ENCODE measurements at places on chromosomes 7 and 10.

DNA sequence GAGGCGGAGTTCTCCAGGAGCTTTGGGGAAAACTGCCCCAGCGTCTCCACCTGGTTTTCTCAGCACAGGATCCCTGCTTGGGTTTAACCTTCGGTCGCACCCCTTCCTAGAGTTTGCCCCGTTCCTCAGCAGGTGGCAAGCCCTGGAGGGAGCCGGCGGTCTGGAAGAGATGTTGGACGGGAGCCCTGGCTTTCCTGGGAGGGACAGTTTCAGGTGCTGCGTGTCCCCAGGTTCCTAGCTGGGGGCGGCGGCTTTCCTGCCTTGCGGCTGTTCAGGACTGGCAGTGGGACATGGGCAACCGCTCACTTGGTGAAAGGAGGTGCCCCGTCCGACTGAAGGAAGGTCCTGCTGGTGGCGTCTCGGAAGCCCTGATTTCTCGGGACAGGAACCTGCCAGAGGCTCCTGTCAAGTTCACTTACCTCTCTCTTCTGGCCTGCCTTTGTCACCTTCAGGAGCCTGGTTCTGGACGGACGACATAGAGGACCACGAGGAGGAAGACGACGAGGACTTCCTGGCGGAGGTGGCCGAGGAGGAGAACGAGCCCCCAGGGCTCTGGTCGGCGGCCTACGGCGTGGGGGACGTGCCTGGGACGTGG lies 14.8 kb downstream of the ZNF316 start:
- DNase-seq, result no peak

GRCh38 chr10:123999261-123999660 lies 94.1 kb downstream of the CHST15 start:
- DNase-seq, result no peak

GRCh38 chr10:44261296-44261695 lies 123.6 kb downstream of the CXCL12 start:
- DNase-seq, result no peak

GRCh38 chr7:138564365-138564764 lies 104.3 kb downstream of the TRIM24 start:
- DNase-seq, result no peak

DNA sequence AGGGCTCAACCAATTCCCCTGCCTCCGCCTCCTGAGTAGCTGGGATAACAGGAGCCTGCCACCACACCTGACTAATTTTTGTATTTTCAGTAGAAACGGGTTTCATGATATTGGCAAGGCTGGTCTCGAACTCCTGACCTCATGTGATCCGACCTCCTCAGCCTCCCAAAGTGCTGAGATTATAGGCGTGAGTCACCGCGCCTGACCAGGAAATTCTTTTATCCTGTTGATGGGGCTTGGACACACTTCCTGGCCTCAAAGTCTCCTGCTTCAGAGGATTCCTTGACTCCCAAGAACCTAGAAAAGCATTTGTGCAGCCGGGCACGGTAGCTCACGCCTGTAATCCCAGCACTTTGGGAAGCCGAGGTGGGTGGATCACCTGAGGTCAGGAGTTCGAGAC lies 16.2 kb downstream of the ZNF425 start:
- DNase-seq, result no peak

DNA sequence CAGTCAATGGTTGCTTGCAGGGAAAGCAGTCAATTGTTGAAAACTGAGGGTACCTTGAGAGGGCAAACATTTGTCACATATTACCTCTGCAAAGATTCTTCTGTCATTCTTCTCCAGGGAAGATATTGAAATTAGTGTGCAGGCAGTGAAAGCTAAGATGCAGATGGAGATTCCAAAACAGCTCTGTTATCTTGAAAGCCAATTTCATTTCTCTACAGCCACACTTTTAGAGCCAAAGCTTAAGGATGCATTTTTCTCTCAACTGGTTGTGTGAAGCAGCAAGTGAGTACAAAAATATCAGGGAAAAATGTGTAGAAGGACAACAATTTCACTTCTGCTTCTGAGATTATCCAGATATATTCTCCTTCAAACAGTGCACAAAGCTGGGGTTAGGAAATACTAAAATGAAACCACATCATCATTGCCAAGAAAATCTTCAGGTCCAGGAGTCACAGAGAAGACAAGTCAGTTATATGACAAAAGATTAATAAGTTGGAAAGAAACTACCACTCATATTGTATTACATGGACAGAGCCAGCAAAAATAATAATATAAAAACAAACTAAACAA lies 16.3 kb downstream of the SGMS1 start:
- DNase-seq, result no peak

GRCh38 chr10:114061148-114061547 lies 17.5 kb downstream of the ADRB1 start:
- no peak for DNase-seq

GRCh38 chr7:87517136-87517815 lies 41.8 kb upstream of the ABCB4 start:
- DNase-seq, result no peak

DNA sequence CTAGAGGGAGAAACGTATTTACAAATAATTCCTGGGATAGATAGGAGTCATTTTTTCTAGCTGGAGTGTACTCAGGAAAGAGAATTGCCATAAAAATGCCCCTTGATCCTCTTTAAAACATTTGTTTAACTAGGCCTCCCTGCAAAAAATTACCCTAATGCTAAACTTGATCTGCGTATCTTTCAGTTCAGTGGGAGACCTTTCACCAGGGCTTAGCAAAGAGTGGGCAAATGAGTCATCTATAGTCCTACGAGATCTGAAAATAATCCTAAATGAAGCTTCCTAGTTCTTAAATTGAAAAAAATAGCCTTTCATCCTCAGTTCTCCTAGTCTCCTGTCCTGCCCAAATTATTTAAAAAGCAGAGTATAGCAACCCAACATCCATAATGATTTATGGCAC lies 198.6 kb upstream of the FRMD4A start:
- DNase-seq, result no peak

DNA sequence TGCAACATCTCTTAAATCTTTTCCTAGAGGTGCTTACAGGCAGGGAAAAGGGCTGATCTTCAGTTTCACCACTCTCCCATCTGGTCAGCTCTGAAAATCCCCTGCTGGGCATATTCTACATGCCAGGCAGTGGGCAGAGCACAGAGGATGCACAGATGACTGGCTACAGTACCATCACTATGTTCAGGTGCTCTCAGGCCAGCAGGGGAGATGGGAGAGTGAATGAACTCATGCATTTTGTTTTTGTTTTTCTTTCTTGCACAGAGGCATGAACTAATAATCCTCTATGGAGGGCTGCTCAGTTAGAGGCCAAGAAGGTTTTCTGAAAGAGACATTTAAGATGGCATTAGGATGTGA lies 19.3 kb downstream of the ELMO1 start:
- DNase-seq, result no peak

GRCh38 chr10:89814278-89814677 lies 112.9 kb downstream of the KIF20B start:
- DNase-seq, result no peak

- DNase-seq, result no peak
These were observed 112.1 kb upstream of the SDK1 start for GRCh38 chr7:3188946-3189345.

DNA sequence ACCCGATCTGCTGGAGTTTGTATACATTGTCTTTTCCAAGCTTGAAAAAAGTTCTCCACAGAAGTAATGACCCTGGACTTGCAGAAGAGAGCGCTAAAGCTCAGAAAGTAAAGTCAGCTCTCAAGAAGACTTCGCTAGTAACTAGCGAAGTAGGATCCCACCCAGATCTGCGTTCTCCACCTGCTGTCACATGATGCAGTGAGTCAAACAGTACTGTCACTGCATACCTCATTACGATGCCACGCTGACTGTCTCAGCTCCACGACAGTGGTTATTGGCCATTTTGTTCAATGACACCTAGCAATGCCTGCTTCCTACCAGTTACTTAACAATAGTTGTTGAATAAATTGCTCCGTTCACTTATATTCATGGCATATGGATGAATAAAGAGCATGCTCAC lies 29.7 kb upstream of the SEC61G start:
- DNase-seq, result no peak

DNA sequence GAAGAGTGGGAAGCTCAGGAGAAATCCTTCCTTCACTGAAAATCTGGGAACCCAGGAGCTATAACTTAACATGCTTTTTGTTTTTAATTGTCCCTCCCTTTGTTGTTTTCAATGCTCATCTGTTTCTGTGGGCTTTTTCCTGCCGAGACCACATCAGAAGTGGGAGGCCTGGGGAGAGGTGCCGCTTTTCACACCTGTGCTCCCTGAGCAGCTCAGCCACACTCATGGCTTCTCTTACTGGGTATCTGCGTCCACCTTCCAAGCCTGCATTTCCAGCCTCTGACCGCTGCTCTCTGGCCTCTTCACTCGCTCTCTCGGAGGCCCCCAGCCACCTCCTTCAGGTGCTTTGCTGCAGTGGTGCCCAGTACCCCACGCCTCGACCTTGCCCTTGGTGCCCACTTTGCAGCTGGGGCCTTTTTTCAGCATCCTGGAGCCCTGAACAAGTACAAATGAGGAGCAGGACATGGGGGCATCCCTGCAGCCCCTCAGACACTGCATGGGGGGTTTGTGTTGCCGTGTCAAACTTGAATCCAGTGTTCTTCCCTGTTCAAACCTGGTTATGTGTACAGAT lies 9.9 kb downstream of the C7orf57 start:
- DNase-seq, result no peak

GRCh38 chr10:23399701-23400144 lies 39.2 kb upstream of the OTUD1 start:
- DNase-seq, result no peak

DNA sequence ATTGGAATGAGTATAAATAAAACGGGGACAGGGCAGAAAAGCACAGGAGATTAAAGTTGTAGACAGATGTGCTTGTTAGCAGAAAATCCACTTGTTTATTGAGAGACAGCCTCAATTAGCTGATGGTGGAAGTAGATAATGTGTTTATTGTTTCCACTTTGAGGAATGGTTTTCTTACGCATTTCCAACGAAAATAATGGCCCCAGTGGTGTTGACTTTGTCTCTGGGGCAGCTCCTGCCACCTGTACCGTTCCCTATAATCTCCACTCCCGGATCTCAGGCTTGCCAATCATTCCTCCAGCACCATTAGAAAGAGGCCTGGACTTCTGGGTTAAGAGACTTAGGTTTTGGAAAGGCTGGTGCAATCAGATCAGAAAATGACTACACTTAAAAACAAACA lies 638.7 kb downstream of the PARD3 start:
- DNase-seq, result no peak

DNA sequence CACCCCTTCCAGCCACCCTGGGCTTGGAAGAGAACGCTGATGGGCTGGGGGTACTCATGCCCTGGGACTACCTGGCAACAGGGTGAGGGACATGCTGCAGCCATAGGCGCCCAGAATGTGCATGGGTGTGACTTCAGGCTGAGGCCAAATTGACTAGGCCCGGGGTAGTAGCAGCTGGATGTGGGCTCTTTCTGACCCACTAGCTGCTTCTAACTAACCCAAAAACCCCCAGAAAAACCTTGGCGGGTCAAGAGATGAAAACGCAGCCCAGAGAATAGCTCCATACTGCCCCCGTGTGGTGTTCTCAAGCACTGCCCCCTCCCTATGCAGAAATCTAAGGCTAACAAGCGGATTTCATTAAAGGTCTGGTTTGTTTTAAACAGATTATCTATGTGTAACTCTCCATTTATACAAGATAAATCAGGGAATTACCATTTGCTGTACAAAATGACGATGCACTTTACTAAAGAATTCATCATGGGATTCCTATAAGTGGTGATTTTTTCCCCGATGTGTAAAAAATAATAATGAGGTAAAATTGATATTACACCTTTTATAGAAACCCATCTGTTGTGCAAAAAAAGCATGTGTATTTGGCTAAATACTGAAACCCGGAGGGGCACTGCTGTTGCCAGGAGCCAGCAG lies 4.2 kb downstream of the SMARCD3 start:
- DNase-seq, result no peak

DNA sequence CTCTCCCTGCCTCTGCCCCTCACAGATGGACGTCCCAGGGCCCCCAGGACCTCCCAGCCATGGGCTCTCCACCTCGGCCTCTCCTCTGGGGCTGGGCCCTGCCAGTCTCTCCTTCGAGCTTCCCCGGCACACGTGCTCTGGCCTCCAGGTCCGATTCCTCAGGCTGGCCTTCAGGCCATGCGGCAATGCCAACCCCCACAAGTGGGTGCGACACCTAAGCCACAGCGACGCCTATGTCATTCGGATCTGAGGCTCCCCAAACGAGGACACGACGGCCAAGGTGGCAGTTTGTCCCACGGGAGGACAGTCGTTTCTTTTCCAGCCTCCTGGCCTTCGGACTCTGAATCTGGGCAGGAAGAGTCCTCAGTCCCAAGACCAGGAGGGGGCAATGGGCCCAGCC lies 5.2 kb downstream of the AP4M1 start:
- DNase-seq, result no peak

DNA sequence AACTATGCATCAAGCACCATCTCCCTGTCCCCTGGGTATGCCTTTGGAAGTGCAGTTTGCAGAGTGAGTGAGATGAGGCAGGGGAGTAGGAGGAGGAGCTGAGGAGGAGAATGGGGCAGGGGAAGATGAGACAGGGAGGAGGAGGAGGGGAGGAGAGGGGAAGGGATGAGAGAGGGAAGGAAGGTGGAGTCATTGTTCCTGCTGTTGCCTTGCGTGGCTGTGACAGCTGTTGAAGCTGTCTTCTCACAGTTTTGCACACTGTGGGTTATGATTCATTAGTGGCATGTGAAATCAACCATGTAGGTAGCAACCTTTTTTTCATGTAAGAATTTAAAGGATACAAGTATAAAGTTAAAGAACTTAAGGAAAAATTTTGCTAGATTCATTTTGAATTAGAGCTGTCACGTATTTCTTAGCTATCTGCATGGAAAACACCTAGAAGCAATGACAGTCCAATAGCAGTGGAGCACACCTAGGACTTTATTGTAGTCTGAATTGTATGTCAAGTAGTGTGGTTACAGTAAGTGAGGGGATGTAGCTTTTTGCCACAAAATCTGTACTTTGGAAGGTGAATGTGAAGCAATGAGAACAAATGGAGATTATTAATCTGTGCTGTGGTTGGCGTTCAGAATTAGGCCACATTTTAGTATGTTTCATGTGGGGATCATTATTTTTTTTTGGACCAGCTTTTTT lies 21.7 kb downstream of the CCM2 start:
- DNase-seq, result no peak

DNA sequence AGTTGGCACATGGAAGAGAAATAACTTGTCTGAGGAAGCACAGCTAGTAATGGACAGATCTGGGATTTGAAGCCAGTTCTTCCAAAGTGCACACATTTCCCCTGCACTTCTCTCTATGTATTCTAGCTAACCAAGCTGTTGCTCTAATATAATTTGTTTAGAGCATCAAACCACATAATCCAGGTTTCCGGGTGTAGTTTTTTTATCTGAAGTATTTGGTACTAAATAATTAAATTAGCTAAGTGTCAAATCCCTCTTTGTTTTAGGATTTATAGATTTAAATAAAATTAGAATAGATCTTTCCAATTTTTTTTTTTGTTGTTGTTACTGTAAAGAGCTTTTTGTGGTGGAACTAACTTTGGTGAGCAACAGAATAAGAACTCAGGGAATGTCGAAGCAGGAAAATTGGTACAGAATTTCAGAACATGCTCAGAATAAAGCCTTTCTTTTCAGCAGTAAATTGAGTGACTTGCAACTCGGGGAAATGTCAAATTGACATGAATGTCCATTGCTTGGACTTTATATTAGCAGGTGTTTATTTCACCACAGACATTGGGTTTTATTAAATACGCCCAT lies 33.7 kb downstream of the CAMK1D start:
- DNase-seq, result no peak
